ENCODE measurements at places on chromosomes 5 and 9. TPM values are rescaled to one million over a fixed set of nuclear protein-coding genes. Genes with fewer than 3 reads are reported as not detected.
A peak's percentile ranks its signal among the peaks of the same experiment; 100 is the strongest.

TXNDC15 gene
- polyA plus RNA-seq: 30.5 TPM

ACOT12 gene
- polyA plus RNA-seq: not detected

TAF11L5 gene
- not detected for polyA plus RNA-seq

TXNDC8 gene
- polyA plus RNA-seq: not detected

SERINC5 gene
- polyA plus RNA-seq: 3.9 TPM

SLC25A2 gene
- not detected for polyA plus RNA-seq

GRCh38 chr5:75611311-75612225 is at the start of gene ANKDD1B:
Gene ANKDD1B (plus strand): TSS chr5:75611453. CDS start chr5:75611635, 182 bp downstream.
- no peak for DNase-seq

- peak; percentile 96 for DNase-seq
These were observed 812.9 kb upstream of the ZNF608 start for GRCh38 chr5:125559296-125559695.

DNA sequence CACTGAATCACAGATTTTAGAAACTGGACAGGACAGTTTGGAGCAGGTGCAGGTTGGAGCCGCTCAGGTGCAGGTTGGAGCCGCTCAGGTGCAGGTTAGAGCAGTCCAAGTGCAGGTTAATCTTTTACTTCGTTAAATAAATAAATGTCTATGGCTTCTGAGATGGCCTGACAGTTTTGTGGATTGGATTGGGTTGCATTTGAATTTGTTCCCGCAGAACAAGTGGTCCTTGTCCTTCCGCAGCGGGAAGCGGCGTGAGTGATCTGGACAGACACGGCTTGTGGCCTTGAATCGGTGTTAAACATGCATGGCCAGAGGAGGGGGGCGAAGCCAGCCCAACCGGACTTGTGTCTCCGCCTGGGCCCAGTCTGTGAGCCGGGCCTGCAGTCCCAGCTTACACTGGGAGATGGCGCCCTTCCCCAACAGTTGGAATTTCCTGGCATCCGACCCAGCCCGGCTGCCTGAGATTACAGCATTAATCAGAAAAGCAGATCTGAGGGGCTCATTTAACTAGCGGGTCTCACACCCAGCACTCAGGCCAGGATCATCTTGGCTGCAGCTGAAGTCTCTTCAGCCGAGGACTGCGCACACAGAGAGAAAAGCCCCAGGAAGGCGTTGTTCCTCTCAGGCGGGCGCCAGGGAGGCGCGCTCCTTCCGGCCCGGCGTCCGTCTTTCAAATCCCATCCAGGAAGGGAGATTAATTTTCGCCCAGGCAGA is 1.5 kb upstream of the OLFM1 start:
- DNase-seq: peak; percentile 6

- DNase-seq: peak; percentile 88
These were observed 7.4 kb downstream of the GALNT10 start for GRCh38 chr5:154197801-154198491.

DNA sequence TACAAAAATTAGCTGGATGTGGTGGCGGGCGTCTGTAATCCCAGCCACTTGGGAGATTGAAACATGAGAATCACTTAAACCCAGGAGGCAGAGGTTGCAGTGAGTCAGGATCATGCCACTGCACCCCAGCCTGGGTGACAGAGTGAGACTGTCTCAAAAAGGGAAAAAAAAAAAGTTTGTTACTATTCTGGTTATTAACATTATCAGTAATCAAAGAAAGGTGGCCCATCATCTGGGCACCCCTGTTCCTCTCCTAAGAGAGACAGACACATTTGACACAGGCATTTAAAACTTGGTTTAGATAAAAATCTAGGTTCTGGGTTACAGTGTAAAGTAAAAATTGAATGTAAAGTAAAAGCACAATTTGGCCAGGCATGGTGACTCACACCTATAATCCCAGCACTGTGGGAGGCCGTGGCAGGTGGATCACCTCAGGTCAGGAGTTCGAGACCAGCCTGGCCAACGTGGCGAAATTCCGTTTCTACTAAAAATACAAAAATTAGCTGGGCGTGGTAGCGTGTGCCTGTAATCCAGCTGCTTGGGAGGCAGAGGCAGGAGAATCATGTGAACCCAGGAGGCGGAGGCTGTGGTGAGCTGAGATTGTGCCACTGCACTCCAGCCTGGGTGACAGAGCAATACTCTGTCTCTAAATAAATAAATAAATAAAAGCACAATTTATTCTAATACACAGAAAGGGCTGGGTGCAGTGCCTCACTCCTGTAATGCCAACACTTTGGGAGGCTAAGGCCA is 16.7 kb upstream of the PHYHD1 start:
- DNase-seq: no peak

- no peak for DNase-seq
These were observed 183.4 kb downstream of the FBXL7 start for GRCh38 chr5:15683332-15683731.

DNA sequence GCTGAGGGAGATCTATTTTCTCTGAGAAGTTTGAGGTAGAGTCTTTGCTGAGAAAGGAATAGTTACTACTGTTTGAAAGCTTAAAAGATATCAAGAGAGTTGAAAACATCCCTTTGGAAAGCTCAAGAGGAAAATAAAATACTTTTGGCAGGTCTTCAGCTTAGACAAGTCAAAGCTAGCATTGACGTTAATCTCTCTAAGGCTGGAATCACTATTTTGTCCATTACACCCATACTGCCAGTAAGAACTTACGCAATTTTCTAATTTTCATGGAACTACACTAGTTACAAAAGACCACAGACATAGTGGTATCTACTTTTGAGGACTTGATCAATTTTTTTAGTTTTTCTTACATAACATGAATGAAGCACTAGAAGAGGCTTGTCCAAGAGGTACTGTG is 494.9 kb downstream of the PSAT1 start:
- no peak for DNase-seq

DNA sequence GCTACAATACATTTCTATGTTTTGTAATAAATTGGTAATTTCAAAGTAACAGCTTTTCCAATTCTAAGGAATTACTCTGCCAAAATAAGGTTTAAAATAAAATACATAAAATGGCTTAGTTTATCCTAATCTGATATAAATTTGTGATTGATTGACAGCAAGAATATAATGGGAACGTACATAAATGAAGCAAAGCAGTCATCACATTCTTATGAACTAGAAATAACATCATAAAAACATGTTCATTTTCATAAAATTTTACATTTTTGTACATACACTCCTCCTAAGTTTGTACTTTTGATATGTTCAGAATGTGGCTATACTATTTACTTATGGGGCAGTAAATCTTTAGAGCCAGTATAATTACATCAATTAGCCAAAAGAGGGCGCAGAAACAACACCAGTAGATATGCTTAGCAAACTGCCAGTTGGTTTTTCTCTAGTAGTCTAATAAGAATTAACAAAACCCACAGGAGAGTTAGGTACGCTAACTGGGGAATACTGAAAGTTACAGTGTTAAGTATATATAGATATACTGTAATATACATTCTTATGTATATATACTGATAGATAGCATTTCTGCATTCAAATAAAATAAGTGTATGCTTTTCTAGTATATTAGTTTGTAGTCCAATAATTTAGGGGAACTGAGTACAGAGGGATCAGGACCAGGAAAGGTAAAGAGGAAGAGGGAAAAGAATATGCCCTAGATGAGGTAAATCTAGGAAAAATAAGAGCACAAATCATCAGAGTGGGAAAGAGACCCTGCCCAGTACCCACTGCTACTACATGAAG is 76.8 kb downstream of the ZDHHC21 start:
- peak; percentile 30 for DNase-seq

All from foreskin keratinocyte (primary cell).